EL (cell line): ENCODE measurements at places on chromosomes 16 and 17.
A peak's percentile ranks its signal among the peaks of the same experiment; 100 is the strongest.

DNA sequence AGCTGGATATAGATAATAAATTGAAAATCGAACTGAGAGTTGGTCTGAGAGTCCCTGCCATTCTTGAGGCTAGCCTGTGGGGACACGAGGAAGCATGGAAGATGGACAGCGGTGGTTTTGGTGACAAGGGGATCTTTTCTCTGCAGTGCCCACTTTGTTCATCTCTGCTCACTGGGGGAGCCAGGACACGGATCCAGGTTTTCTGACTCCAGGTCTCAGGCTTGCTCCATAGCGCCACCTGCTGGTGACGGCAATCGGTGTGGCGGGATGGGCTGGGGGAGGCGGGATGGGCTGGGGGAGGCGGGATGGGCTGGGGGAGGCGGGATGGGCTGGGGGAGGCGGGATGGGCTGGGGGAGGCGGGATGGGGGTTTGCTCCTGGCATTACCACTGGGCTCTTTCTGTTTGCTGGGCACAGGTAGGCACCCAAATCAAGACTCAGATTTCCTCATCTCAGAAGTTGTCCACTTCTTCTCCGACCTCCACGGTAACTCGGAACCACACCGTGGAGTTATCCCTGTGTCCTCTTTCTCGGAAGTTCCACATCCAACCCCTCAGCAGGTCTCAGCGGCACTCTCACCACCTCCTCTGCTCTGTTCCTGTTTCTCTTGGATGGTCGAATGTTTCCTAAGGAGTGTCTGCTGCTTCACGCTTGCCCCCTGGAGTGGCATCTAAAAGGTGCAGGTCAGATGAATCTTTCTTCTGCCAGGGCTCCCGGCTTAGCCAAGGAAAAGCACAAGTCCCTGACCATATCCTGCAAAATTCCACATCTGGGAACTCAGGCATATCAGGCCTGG, 142.4 kb downstream of the CYLD start:
- DNase-seq: peak; percentile 5

DNA sequence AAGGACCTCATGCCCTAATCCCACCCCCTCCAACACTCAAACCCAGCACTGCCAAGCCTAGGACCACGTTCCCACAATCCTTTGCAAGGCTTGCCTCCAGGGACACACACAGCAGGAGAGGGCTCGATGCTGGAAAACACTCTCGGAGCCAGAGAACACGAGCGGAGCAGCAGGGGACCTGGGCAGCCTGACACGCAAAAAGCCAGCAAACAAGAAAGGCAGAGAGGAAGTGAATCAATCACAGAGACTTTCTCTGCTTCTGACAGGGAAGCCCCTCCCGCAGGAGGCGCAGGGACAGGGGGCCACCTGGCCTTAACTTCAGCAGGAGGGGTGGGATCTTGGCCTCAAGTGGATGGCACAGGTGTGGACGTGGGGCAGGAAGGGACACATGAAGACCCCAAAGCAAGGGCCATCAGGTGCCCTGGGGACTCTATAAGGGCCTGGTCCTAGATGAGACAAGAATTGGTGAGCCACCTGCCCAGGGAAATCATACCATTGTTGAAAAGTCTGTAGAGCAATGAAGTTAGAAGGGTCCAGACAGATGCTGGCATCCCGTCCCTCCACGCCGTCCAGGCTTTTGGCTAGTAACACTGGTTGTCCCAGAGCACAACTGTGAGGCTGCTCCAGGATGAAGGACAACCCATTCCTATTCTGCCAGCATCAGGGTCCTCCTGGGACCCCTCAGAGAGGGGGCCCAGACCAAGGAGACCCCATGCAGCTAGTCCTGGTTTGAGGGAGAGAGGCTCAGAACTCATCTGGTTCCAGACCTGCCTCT, 2.2 kb downstream of the SDK2 start:
- DNase-seq: no peak

GRCh38 chr16:29805232-29806098, 864 bp upstream of the MAZ start:
- DNase-seq: peak; percentile 97

DNA sequence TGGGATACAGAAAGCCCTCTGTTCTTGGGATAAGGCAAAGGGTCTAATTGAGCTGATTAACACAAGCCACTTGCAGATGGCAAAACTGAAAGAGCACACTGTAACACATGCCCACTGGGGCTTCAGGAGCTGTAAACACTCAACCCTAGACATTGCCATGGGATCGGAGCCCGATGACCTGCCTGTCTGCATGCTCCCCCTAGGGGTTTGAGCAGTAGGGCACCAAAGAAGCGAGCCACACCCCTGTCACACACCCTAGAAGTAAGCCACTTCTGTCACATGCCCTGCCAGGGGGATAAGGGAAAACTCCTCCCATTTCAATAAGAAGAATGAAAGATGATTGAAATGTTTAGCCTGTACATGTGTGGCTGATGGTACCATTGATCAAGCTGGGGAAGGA, 81.3 kb upstream of the IRX6 start:
- DNase-seq: no peak

GRCh38 chr17:10058921-10059683, 139.3 kb downstream of the GAS7 start:
- no peak for DNase-seq

GRCh38 chr17:50258647-50259476, 15.4 kb upstream of the TMEM92 start:
- DNase-seq: no peak

DNA sequence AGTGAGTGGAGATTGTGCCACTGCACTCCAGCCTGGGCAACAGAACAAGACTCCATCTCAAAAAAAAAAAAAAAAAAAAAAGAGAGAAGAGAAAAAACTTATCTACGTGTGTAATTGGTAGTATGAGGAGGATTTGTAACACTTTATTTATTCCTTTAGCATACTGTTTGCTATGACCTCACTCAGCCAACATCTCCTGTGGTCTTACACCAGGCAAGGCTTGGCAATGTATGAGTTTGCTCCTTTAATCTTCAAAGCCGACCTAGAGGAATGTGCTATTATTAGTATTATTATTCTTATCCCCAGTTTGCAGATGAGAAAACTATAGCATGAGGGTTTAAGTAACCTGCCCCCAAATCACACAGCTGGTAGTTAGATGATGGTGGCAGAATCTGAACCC, 35.8 kb upstream of the HAPSTR1 start:
- no peak for DNase-seq

DNA sequence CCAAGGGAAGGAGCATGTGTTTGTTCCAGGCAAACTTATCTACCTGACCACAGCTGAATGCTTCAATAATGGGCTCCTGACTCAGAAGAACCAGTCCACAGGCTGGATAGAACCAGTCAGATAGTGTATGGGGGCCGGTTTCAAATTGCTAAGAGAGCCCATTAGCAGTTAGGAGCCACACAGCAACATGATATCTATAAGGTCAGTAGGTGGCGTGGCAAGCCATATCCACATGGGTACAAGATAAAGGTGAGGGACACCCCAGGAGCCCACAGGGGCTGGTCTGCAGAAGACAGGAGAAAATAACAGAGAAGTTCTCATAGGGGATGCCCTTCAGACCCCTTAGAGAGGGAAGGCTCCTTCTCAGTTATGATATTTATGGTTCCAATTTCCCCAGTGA, 31.6 kb upstream of the CDRT15 start:
- no peak for DNase-seq

GRCh38 chr17:33983824-33984574, 271.1 kb upstream of the CCL2 start:
- no peak for DNase-seq

GRCh38 chr17:67602974-67603373, 114.8 kb upstream of the NOL11 start:
- DNase-seq: peak; percentile 7

GRCh38 chr16:55682086-55682485, 26.3 kb downstream of the SLC6A2 start:
- DNase-seq: no peak

GRCh38 chr17:35082073-35082657, 18.7 kb upstream of the RFFL start:
- peak; percentile 96 for DNase-seq
